ENCODE measurements at places on chromosomes 7 and 10.

- no peak for DNase-seq
These were observed 904.6 kb upstream of the SORCS1 start for GRCh38 chr10:108069096-108069495.

- no peak for DNase-seq
These were observed 170.0 kb downstream of the PTEN start for GRCh38 chr10:88033385-88033784.

GRCh38 chr7:116153050-116153449 lies 57.3 kb upstream of the TES start:
- DNase-seq, result no peak

- peak; percentile 31 for DNase-seq
These were observed 49.3 kb downstream of the PPP1R17 start for GRCh38 chr7:31735991-31736982.
